Foreskin melanocyte (primary cell): ENCODE measurements at places on chromosomes 3 and 15.

- no peak for DNase-seq
Observed at GRCh38 chr3:31065765-31066164, 171.3 kb upstream of the GADL1 start.

- DNase-seq, result no peak
Observed at GRCh38 chr15:63663906-63664305, 66.7 kb downstream of the FBXL22 start.

- no peak for DNase-seq
Observed at GRCh38 chr3:115659253-115660220, 36.2 kb downstream of the GAP43 start.

DNA sequence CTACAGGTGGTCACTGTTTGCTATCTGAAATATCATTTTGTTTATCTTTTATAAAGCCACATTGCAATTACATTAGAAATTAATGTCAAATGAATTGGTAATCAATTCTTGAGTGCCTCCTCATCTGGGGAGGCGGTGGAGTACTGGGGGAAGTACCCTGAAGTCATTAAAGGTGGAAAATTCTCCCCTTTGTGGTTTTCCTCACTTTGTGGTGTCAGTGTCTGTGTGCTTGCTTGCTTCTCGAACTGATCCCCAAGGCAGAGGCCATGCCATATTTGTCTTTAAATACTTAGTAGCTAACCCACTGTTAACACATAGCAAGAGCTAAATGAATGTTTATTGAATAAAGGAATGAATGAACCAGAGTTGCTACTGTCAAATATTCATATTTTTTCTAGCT is 40.5 kb upstream of the CCK start:
- DNase-seq, result no peak

DNA sequence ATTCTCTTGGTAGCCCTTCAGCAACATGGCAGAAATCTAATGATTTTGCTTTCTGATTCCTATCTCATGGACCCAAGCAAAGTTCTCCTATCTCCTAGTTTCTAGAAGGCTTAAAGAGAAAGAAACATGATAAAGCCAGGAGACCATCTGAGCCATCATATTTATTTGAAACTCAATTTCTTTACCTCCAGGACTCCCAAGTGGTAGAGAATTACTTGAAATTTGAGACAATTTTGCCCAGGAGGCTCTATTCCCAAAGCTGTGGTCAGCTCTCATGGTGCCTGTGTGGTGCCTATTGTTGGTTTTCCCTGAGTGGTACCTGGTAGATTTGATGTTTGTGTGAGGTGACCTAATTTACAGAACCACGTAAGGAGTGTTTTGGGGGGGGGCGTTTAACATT is 38.8 kb downstream of the CHP1 start:
- no peak for DNase-seq

- no peak for DNase-seq
Observed at GRCh38 chr15:69457304-69458280, 5.0 kb downstream of the RPLP1 start.

- DNase-seq, result no peak
Observed at GRCh38 chr3:128701342-128702212, 24.4 kb upstream of the RAB7A start.

DNA sequence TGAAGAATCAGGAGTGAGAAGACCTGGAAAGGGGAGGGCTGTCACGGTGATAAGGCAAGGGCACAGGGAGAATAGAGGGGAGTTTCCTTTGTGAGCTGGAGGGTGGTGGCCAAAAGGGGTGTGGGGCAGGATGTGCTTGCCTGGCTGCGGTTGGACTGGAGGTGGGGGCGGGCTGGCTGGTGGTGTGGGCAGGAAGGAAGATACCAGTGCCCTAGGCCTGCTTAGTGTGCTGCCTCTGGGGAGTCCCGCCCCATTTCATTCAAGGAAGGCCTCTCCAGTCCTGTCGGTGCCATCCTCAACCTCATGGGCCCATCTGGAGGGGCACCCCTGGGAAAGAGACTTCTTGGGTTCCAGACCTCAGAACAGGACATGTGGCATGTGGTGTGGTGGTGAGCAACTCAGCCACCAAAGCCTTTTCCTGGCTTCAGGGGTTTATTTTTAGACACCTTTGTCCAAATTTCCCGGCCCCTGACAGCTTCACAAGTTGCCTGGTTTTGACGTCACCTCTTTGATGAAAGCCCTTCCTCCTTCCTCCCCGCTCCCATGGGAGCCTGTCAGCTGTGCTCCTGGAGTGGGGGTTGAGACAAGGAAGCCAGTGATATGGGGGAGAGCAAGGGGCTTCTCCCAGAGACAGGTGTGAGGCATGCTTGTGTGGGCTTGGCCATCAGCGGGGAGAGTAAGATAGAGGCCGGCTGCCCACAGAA is 15.6 kb downstream of the TEX264 start:
- peak; percentile 24 for DNase-seq

- no peak for DNase-seq
Observed at GRCh38 chr3:116056280-116056679, 389.0 kb downstream of the LSAMP start.

DNA sequence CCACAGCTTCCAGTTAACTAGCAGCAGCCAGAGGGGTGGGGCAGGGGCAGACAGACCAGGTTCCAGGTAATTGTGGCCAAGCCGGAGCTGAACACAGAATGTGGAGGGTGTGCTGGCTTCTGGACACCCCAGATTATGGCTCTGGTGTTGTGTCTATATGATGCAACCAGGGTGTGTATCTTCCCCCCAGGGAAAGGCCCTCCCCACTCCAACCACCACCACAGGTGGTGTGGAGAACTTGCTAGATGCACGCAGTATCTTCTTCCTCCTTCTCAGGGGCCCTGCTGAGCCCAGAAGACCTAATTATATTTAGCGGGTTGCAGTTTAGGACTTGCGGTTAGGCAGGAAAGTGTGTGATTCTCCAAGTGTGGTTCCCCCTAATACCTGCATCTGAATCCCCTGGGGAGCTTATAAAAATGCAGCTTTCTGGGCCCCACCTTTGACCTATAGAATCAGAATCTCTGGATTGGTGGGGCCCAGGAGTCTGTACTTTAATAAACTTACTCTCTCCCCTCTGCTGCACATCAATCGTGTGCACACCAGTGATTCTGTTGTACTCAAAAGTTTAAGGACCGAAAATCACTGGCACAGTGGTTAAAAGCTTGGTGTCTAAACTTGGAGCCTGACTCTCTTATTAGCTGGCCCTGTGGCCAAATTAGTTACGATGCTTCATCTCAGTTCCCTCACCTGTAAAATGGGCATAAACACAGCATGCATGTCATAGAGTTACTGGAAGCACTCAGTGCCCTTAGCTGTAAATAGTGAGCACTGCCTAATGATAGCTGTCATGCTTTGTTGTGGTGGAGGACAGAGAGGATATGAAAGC is 379.1 kb upstream of the PROK2 start:
- DNase-seq, result no peak

- DNase-seq, result no peak
Observed at GRCh38 chr3:51938780-51939425, 2.8 kb downstream of the RRP9 start.

GRCh38 chr15:73959801-73960200 is 32.3 kb downstream of the STOML1 start:
- no peak for DNase-seq

DNA sequence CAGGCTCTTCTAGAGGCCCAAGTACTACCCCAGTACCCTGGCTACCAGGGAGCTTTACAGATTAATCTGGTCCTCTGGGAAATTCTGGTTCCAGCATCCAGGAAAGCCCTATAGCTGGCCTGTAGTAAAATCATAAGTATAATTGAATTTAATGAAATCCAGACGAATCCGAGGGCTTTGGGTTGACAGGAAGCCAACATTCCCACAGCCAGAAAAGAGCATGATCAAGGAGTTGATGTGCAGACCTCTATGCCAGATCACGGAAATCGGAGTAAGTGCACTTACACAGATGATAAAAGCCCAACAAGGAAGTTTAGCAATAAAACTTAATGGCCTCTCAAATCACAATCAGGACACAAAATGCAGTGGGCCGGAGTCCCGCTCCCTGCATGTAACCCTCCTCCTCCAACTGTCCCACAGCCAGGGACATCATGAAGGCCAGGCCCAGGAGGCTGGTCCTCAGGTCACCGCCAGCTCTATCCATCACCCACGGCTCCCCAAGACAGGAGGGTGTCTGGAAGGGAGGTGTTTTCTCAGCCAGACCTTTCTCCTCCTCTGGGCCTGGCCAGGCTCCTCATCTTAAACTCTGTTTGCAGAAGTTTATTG is 62.8 kb upstream of the SEC22A start:
- no peak for DNase-seq

GRCh38 chr3:127044996-127045395 is 62.1 kb downstream of the PLXNA1 start:
- no peak for DNase-seq

DNA sequence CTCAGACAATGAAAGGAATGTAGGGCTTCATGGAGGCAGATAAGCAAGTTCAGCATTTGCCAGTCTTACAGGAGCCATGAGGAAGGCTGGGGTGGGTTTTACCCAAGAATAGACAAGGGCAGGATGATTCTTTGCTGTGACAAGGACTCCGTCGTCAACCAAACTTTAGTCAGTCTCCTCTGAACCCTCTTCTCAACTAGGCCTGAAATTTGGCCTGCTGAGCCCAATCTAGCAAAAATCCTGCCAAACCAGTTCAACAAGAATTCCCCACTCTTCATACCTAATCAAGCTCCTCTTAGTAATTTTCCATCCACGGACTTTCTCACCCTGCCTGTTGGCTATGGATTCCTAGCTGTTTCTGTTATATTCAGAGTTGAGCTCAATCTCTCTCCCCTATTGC is 280.5 kb downstream of the TBL1XR1 start:
- no peak for DNase-seq

DNA sequence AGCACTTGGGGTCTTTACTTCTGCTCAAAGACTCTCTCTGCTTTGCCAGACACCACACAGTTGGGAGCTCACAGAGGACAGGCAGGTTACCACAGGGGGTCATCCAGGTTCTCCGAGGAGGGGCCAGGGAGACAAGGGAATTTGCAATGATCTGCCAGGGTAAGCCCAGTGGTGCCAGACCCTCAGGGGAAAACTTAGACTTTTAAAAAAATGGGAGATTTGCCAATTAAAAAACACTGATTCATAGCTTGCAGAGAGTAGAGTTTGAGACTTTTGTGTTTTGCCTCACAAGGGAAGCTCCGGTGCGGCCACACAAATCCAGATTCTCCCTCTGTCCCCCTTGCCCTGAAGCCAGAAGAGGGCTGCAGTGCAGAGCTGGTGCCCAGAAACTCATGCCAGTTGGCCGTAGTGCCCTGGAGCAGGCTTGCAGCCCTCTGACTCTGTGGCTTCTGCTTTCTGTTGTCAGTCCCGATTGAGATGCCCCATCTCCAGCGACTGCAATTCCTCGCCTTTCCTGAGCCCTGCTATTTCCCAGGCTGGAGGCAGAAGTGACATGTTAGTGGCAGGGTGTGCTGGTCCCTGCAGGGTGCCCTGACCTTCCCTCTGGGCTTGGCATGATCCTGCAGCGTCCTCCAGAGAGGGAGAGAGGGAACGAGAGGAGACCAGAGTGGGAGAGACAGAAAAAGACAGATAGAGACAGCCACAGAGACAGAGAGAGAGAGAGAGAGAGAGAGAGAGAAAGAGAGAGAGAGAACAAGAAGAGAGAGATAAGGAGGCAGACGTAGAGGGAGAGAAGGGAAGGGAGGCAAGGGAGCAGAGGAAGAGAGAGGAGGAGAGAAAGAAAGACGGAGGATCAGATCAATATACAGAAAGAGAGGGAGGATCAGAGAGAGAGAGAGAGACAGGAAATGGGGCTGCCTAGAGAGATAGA is 46.0 kb downstream of the RHCG start:
- no peak for DNase-seq

GRCh38 chr3:111764645-111765091 is 94.4 kb upstream of the PHLDB2 start:
- no peak for DNase-seq

DNA sequence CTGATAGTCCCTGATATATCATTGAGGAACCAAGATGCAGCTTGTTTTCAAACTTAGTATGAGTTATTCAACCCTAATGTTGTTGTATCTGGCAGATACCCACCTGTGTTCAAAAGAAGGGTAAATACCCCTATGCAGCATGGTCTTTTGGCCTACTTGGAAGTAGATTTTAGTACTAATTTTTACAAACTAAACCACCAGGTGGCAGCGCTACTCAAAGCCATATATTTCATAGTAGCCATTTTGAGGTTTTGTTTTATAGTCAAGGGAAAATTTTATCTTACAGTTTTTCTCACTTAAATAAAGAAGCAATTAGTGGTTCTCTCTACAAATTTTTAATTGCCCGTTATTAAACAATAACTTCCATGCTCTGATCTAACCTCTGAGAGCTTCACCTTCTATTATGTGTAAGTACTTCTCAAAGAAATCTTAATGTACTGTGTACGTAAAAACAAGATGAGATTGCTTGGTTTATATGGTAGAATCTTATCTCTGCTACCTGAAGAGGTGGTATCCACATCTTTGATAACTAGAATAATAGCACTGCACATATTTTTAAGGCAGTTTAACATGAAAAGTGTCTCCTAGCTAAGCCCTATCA is 31.5 kb upstream of the MLF1 start:
- DNase-seq, result peak; percentile 37

DNA sequence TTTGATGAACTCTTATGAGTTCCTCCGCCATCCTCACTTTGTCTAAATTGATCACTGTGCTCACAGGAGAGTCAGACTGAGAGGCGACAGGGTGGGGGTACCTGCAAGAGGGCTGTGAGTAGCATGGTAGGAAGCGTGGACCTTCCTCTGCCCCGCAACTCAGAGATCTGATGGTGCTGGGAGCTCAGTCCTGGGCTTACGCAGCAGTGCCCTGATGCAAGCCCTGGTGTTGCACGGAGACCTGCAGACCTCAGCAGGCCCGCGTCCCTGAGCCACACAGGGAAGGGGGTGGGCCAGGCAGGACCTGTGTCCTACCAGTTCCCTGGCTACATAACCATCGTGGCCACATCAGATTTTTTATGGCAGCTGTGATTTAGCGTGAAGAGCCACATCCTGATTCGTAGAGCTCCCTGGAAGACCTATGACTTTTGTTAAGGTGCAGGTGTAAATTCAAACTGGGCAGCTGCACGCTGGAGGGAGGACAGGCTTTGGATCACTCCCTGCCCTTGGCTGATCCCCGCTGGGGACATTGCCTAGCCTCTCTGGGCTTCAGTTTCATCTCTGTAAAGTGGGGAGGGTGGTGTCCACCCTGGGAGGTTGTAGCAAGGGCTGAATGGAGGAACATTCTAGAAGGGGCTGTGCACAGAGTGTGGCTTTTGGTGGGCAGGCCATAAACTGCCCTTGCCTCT is 176.1 kb downstream of the KLF13 start:
- DNase-seq, result no peak

DNA sequence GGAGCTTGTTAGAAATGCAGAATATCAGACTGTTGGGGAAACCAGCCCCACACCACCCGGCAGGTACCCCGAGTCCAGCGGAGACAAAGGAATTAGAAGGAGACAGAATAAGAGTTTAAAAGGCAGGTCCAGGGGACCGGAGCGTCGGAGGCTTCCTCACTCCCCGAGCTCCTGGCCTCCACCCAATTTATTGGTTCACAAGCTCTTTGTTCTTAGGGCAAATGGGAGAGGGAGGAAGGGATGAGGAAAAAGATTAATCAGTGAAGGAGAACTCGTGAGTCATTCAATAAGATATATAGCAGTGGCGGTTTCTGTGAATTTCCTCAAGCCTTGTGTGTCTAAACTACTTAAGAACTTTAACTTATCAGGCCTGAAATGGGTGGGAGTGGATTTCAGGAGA is 32.1 kb upstream of the WDR72 start:
- DNase-seq, result no peak
